Fibroblast of skin of left biceps (primary cell): ENCODE measurements at places on chromosomes 5 and 9.
A peak's percentile ranks its signal among the peaks of the same experiment; 100 is the strongest.

DNA sequence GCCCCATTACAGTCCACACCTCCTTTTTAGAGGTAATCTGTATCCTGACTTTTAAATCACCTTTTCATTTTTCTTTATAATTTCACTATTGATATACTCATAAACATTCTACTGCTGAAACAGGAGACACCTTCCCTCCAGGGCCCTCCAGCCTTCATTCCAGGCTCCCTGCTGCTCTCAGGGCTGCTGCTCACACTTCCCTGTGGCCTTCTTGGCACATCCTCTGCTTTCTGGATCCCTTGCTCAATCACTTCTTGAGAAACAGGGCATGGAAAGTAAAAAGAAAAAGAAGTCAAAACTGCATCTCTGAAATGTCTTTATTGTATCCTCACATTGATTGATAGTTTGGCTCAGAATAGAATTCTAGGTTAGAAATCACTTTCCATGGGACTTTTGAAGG lies 19.3 kb upstream of the WNT8A start:
- DNase-seq, result no peak

DNA sequence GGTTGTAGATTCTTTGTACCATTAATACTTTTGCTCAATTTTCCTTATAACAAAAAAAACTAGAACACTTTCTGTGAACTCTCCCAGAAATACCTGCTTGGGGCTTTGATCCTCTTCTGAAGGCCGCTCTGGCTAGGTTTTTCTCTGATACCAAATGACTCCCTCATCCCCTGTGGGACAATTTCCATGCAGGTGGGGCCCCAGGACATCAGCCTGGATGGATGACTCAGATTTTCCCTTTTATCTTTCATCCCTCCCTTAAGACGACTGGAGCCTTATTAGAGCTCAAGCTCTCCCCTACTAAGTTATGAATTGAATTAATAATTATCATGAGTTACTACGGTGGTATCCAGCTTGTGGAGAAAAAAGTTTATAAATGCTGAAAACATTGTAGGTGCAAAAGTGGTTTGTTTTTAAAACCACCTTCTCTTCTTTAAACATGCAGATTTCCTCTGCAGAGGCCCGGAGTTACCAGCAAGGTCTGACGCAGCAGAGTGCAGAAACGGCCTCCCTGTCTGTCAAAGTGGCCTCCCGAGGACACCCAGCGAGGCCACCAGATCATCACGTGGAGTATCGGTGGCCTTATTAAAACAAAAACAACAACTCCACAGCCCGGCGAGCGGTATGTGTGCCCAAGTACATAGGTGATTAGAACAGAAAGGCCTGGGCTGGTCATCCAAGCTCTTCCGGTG lies 50.8 kb upstream of the IRX4 start:
- no peak for DNase-seq

GRCh38 chr5:102561894-102562760 lies 63.3 kb upstream of the SLCO6A1 start:
- DNase-seq, result no peak

- DNase-seq, result no peak
These were observed 10.4 kb upstream of the TRIM14 start for GRCh38 chr9:98129451-98129881.

- peak; percentile 93 for DNase-seq
These were observed 7.5 kb downstream of the PFDN1 start for GRCh38 chr5:140295414-140295813.
